Effector CD4-positive, alpha-beta T cell (primary cell): ENCODE measurements at places on chromosomes 1 and 21.

GRCh38 chr1:235468970-235469369 is 35.3 kb downstream of the B3GALNT2 start:
- DNase-seq, result no peak

DNA sequence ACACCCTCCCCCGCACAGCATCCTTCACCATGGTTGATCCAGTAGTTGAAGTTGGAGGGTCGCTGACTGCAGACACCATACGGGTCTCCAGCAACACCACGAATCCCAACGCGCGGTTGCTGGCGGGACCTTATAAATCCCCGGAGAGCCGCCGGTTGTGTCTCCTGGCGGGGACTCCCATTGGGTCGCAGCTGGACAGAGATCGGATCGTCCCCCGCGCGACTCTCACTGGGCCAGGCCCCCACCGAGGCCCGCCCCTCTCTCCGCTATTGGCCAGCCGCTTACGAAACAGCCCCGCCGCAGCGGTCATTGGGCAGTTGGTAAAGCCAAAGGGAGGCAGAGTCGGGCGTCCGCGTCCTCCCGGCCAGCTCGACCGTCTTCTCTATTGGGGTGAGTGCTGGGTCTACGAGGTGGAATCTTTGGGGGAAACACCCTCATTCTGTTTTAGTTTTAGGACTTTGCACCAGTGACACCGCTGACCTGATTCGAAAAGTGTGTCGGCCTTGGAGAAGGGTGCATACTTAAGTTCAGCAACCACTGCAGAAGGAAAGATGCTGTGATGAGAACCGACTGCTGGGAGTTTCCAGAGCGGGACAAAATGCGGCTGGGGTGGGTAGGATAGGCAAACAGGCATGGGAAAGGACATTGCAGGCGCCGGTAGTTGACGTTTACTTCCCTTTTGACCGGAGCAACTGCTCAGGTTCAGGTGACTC is 27.4 kb downstream of the RABIF start:
- DNase-seq, result no peak

DNA sequence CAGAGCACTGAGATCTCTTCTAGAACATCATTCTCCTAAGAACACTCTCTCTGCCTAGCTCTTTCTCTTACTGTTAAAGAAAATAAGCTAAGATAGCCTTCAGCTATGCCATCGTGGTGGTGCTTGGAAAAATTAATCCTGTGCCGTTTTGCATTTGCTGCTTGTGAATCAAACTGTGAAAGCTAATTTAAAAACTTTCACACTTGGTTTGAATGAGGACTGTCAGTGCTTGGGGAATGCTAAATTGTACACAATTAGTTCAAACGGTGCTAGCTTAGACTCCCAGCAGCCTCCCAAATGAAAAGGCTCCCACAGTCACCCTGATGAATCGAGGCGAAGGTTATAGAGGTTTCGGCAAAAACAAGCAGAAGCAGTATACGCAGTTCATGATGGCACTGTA is 79.6 kb downstream of the DAB1 start:
- no peak for DNase-seq

- no peak for DNase-seq
Observed at GRCh38 chr1:241611063-241611462, 29.1 kb downstream of the CHML start.

GRCh38 chr1:22792396-22793160 is 81.9 kb downstream of the EPHB2 start:
- DNase-seq, result no peak

GRCh38 chr21:36456729-36457414 is 23.1 kb downstream of the CLDN14 start:
- DNase-seq, result no peak

DNA sequence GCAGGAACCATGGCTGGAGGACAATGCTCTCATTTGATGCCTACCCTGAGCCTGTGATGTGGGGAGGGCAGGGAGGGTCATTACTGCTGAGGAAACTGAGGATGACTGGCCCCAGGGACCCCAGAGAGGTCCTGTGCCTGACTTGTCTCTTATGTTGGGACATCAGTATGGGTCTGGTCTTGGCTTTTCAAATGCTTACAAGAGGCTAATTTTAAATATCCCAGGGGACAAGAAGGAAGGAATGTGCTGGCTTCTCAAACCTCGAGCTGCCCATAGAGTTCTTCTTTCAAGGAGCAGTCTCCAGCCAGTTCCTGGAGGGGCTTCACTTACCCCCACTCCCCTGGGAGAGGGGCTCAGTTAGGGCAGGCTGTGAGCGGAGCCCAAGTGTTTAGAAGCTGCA is 168.2 kb downstream of the TRABD2B start:
- no peak for DNase-seq

DNA sequence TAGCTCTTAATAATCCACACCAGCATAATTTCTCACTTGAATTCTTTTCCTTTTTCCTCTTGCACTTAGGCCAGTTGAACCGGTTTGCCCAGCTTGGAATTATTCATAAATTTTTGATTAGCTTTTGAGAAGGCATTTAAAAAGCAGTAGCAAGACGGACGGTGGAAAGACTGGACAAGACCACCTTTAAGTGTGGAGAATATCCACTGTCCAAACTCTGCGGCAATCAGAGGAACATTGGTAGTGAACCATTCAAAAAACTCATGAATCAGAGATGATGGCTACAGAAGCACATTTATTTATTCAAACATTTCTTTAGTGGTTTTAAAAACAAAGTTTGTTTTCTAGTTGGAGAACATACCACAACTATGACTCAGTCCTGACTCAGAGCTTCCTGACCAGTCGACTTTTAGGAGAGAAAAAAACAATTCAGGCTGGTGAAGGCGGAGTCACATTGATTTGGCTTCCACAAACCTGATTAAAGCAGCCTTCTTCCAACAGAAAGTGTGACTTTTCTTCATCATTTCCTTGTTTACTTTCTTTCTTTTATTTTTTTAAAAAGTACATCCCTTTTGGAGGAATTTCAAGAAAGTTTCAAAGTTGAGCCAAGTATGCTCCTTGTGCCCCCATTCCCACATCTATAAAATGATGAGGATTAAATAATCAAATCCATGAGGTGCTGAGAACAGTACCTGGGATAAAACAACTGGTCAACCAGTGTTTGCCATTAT is 128.8 kb downstream of the ADSS2 start:
- peak; percentile 21 for DNase-seq
